T-helper 22 cell (primary cell): ENCODE measurements at places on chromosomes 2 and 18.

DNA sequence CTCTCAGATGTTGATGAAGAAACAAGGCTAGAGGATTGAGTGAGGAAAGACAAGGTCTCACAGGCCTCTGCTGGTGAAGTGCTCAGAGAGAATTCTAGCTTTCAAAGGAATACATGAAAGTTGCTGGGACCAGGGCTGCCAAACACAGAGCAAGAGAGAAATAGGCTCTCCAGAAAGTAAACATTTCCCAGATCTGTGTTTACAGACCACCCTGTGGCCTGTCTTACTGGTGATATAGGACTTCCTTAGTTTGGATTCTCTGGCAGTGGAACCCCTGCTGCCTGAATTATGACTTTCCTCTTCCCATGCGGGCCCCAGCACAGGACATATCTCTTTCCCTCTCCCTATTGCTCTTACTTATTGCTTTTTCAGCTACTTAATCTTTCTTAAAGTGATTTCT, 64.5 kb downstream of the TACR1 start:
- no peak for DNase-seq

DNA sequence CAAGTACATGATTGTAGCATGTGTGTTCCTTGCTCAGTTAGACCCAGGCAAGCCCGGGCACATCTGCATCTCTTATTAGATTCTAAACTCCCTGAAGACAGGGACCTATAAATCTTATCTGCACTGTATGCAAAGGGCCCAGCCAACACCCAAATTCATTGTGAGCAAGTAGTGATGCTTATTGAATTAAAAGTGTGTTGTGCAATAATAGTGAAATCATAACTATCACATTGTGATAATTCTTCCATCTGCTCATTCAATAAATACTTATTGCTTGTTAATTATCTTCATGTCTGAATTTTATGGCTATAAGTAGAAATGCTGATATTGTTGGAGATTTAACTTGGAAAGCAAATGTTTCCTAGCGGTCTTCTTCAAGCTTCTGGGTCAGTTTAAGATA, 387.5 kb downstream of the SLC4A3 start:
- no peak for DNase-seq

DNA sequence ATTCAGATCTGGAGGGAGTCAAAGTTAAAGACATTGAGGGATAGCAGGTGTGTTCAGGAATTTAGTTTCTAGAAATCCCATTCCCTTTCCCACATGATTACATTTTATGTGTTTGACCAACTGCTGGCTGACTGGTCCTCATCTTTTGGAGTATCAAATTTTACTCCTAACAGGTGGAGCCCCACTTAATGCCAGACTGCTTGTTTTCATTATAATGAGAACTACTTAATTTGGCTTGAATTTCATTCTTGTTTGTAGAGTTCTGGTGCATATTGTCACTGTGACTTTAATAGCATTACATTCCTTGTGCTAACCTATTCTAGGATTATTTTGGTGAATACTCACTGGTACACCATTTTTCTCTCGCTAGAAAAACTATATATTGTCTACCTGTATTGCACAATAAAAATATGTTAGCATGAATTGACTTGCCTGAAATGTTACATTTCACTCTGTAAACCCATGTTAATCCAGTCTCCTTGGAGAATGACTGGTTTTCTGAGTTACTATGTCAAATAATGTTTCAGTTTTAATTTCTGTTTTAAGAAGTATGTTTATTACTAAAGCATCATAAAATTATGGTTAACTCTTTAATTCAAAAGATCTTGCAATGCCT, 98.2 kb downstream of the TANC1 start:
- DNase-seq: no peak

DNA sequence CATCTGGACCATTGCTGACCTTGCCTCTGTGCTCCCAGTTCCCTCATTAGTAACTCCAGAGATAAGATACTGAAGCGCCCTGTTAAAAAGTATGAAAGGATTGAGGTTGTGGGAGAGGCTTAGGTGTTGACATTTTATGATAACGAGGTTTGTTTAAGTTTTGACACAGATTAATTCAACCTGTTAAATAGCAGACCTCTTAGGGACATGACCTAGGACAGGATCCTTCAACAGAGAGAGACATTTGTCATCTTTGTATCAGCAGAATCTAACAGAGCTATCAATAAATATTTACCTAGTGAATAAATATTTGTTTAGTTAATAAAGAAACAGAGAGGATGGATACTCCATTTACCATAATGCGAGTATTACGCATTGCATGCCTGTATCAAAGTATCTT, 99.5 kb downstream of the DCC start:
- DNase-seq: no peak

DNA sequence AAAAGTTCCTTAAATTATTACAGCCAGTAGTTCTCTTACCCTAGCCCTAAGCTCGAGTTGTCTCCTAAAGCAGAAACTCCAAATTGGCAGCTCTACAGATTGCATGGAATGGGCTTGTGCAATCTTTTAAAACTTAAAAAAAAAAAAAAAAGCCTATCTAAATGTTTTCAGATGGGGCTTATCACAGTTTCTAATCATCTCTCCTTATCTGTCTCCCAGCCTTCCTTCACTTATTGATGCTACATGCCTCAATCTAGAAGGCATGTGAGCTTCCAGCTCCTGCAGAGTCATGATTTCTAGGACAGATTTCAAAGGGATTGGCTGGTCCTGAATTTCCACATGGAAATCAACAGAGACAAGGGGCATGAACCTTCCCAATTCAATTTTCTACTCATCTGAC, 33.1 kb upstream of the PELI1 start:
- no peak for DNase-seq

GRCh38 chr18:25284861-25285550, 67.0 kb downstream of the ZNF521 start:
- DNase-seq: no peak

- no peak for DNase-seq
These were observed 929.8 kb upstream of the CNTNAP5 start for GRCh38 chr2:123095219-123095835.

GRCh38 chr2:181312515-181312927, 144.7 kb upstream of the ITGA4 start:
- no peak for DNase-seq

GRCh38 chr2:31226266-31226665, 7.7 kb upstream of the EHD3 start:
- DNase-seq: no peak

- DNase-seq: no peak
These were observed 67.2 kb downstream of the ADI1 start for GRCh38 chr2:3451926-3452671.

DNA sequence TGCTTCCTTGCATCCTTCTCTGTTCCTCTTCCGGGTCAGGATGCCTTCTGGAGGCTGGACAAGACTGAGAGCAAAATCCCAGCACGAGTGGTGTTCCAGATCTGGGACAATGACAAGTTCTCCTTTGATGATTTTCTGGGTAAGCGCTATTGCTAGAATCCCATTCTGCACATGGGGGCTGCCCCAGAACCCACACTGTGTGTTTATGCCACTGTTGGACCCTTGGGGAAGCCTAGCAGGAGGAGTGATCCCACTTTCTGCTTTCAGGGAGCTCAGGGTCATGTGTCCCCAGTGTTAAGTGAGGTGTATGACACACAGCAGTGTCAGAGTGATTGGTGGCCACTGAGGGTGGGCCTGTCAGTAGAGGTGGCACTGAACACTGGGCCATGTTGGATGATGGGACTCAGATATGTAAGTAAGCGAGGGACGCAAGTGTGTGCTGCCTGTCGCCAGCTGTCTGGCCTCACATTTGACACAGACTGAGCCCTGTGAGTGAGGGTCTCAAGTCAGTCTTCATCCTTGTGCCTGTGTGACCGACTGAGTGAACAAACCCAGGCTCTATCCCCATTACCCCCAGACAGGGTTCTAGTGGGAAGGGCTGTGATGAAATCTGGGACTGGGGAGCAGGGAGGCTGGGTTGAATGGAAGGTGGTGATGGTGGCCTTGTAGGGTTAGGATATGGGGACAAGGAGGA, 220.9 kb downstream of the DYSF start:
- no peak for DNase-seq

GRCh38 chr2:225466891-225467604, 67.5 kb downstream of the NYAP2 start:
- no peak for DNase-seq

DNA sequence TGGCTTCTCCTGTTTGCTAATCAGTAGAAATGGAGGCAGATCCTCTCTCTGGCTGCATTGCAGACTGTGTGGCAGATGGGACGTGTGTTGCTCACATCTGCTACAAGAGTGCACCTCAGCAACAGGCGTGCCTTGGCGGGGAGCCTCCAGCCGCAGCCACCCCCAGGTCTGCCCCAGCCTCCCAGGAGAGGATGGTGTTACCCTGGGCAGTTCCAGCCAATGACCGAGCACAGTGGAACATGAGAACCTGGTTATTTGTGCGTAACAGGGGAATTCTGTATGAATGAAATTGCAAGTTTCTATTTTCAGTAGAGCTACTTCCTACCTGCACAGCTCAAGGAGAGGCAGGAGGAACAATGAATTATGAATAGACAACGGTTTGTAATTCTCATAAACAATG, 130.6 kb upstream of the CBLN2 start:
- no peak for DNase-seq

- no peak for DNase-seq
These were observed 433.8 kb upstream of the ID2 start for GRCh38 chr2:8247905-8248622.

DNA sequence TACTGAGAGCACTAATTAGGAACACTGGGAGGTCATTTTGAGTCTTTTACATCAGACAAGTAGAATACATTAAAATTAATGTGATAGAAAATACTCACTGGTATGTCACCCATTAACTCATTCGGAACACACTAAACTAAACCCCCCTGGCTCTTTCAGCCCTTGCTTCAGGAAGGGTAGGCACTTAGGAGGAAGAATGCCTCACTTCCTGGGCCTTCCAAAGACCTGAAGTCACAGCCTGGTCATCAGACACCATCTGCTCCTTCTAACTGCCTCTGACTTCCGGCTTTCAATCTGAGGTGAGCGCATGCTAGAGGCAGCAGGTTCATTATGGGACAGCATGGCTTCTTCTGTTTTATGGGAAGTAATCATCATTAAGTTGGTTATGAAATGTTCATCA, 451.4 kb downstream of the PID1 start:
- DNase-seq: no peak

DNA sequence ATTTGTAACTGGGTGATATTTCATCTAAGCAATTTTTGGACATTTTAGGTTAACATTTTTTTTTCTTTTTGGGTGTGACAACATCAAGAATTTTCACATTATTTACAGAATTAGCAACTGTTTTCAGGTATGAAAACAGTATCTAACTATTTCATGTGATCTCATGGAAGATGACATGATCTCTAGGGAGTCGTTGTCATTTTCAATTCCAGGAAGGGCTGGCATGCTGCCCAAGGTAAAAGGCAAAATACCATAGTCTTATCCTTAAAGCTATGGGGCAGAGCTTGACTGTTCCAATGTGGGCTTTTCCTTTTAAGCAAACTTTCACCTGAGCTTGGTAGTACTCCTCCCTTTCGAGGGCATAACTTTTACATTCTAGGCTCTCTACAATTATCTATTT, 443.7 kb downstream of the DSEL start:
- DNase-seq: no peak

- DNase-seq: no peak
These were observed 279.1 kb upstream of the CNTNAP5 start for GRCh38 chr2:123746006-123746405.

GRCh38 chr18:76275727-76276313, 219.2 kb downstream of the ZNF516 start:
- DNase-seq: no peak

DNA sequence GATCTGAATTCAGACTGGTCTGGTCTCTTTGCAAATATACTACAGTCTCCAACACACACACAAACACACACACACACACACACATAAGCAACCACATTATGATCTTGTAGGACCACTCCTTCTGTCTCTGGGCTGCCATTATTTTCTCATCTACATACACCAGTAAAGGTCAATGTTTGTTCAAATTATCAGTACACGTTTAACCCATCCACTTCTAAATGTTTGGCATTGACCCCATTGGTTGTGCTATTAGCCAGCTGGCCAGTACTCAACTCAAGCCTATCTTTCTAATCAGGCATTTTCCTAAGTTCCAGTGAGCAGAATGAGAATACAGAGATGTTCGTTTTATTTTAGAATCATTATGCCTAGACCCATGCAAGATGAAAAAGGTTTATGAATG, 186.4 kb downstream of the CNTNAP5 start:
- DNase-seq: no peak

DNA sequence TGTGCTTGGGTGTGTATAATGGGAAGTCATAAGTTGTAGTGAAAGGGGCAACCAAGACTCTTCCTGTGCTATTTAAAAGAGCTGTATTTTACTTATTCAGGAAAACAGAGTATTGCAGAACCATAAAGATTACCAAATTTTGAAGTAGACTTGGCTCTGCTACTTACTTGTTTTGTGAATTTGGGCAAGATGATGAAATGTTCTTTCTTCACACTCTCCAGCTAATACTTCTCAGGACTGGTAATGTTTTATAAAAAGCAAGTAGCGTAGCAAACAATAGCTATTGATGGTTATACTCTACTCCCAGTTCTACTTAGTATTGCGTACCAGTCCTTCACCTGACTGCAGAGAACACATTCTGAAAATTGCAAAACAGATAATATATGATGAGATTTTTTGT, 374.1 kb downstream of the ARHGAP15 start:
- DNase-seq: no peak

GRCh38 chr2:20143263-20143662, 81.7 kb downstream of the SDC1 start:
- DNase-seq: no peak

GRCh38 chr2:174597345-174598047, at the start of gene WIPF1:
TSS of gene WIPF1 (minus strand) at chr2:174597804. CDS start at chr2:174585573, 12,231 bp downstream.
- peak; percentile 56 for DNase-seq

DNA sequence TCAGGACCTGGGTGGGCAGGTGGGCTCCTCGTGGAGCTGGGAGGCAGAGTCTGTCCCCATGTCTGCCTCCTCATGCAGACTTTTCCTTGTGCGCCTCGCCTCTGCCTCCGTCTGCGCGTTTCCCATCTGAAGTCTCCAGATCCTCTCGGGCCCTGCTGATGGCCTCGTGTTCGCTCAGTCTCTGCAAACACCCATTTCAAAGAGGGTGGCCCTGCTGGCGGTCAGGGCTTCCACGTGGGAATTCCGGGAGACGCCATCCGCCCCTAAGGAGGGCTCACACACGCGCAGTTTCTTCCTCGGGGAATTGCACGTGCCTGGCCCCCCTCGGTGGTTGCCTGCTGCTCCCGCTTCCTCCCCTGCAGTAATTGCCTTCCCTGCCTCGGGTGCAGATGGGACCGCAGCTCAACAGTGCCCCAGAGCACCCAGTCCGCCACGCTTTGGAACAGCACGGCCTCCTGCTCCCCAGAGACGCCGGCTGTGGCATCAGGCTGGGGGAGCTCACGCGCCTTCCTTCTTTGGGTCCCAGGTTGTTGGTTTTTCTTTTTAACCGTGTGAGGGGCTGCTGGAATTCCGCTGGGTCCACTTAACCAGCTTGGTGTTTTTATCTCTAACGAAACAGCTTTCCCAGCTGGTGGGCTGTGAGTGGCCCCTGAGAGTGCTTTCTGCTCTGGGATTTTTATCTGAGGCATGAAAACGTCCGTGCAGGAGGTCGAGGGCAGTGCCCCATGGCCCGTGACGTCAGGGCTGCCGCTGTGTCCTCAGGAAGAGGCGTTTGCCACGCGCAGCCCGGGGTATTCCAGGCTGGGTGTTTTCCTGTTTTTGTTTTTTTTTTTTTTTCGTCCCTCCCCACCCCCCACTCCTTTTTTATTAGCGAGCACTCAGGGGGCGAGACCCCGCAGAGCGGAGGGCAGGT, 16.1 kb downstream of the NFATC1 start:
- DNase-seq: no peak
